ENCODE measurements at places on chromosomes 1 and 21.

GRCh38 chr1:152000964-152001630 is 7.4 kb upstream of the S100A10 start:
- no peak for DNase-seq

- no peak for DNase-seq
Observed at GRCh38 chr1:14366091-14367018, 232.1 kb upstream of the KAZN start.

- DNase-seq = no peak
Observed at GRCh38 chr1:215202868-215203267, 120.3 kb downstream of the KCNK2 start.

- DNase-seq = no peak
Observed at GRCh38 chr21:27244352-27244751, 277.5 kb upstream of the ADAMTS5 start.

DNA sequence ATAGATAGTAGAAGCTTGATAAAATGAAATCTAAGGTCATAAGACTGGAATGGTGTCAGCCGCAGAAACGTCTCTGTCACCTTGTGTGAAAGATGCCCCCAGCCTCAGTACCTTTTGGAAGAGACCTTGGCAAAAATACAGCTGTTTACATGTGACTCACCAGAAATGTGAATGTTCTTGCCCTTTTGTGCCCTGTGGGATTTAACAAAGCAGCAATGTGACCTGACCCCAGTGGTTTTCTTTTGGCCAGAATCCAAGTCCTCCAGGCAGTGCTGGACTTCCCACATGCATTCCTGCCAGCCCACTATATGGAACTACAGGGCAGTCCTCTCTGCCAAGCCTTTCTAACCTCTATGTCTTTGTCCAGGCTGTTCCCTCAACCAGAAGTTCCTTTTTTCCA is 27.2 kb upstream of the LRRC8C start:
- DNase-seq = no peak

DNA sequence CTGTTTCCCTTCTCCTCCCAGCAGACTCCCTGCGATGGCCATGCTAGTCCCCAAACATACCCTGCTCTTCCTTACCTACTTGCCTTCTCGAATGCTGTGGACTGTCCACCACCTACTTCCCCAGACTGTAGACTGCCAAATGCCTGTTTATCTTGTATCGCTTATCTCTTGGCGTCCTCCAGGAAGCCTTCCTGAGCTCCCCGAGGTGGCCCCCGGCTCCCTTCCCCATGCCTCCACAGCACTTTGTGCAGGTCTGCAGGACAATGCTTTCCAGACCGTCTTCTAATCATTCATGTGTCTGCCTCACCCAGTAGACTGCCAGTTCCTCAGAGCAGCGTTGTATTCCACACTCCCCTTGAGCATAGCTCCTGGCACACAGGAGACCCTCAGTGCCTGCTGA is 41.7 kb downstream of the RHBG start:
- DNase-seq = no peak

DNA sequence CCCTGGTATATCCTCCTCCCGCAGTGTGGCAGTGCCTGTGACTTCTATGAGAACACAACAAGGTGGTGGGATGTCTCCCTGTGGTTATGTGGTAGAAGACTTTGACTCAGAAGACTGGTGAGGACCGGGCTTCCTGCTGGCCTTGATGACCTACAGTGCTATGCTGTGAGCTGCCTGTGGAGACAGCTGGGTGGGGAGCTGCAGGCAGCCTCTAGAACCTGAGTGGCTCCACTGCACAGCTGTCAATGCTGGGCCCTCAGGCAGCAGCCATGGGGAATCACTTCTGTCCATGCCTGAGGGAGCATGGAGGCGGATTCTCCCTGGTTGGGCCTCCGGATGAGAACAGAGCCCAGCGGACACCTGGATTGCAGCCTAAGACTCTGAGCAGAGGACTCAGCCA is 14.9 kb downstream of the SLC1A7 start:
- DNase-seq = no peak

DNA sequence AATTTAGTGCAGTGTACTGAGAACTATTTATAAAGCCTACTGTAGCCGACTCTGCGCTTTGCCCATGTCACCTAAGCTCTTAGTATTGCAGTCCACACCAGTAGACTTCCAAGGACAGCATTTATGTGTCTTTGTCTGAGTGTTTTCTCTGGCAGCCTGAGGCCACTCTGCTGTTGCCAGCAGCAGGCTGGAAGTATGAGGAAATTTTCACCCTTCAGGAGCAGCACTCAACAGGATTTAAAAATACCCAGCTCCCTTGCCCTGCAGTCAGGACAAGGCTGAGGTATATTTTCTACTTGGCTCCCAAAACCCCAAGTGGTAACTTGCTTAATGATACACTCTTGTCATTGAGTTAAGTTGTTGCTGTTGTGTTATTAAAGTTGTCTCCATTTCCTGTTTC is 230.1 kb downstream of the SRGAP2C start:
- no peak for DNase-seq

- DNase-seq = no peak
Observed at GRCh38 chr21:39799178-39799577, 54.2 kb downstream of the IGSF5 start.

DNA sequence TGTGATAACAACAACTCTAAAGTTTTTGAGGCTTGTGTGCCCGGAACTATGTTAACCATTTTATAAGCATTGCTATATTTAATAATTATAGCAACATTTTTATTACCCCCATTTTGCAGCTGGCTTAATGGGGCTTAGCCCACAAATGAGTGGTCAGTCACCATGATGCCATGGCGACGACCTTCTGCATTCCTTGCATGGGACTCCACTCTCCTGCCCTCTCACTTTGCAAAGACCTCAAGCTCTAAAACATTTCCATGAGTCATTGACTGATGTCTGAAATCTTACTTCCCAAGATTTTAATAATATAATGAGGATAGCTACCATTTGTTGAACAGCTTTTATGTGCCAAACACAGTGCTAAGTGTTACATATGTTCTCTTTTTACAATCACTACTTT is 15.4 kb downstream of the NGF start:
- DNase-seq = no peak

GRCh38 chr1:61085206-61085982 is 3.0 kb downstream of the NFIA start:
- no peak for DNase-seq

- no peak for DNase-seq
Observed at GRCh38 chr1:64754173-64754572, 9.3 kb downstream of the RAVER2 start.

DNA sequence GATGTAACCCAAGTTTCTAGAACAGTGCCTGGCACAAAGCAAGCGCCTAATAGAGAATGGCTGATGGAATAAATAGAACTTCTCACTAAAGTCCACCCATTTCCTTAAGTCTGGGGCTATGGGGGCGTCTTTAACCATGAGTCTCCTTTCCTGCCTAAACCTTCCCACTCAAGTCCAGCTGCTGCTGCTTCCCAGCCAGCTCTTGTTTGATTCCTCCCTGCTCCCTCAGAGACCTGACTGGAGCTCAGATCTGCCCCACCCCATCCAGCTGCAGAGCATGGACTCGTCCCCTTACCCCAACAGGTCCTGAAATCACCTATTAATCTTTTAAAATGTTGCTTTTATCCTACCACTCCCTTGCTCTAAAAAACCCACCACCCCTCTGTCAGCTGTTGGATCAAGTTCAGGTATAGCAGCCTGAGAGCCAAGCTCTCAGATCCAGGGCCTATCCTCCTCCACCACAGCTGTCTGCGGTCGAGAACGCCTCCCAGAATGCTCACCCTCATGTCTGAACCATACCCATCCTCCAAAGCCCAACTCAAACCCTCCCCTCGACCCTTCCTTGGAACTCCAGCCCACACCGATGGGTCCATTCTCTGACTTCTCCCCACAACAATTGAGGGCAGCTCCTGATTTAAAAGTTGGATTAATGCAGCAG is 12.8 kb upstream of the GALNT2 start:
- DNase-seq = no peak

- no peak for DNase-seq
Observed at GRCh38 chr1:3454811-3455618, 550 bp downstream of the ARHGEF16 start.

DNA sequence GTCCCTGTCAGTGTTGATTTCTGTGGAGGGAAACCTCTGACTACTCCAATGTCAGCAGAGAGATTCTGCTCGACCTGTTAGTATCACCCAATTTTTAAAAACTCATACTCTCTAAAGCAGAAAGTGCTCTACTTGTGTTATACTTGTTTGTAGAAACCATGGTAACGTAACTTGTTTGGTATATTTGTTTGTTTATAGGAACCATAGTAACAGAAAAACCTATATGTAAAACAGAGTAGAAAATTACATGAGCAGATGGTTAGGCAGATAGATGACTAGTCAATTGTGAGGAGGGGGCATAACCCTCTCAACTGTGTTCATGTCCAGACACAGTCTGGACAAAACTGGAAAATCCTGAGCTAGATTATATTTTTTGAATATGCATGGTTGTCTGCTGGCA is 6.7 kb downstream of the TRIM45 start:
- DNase-seq = no peak

DNA sequence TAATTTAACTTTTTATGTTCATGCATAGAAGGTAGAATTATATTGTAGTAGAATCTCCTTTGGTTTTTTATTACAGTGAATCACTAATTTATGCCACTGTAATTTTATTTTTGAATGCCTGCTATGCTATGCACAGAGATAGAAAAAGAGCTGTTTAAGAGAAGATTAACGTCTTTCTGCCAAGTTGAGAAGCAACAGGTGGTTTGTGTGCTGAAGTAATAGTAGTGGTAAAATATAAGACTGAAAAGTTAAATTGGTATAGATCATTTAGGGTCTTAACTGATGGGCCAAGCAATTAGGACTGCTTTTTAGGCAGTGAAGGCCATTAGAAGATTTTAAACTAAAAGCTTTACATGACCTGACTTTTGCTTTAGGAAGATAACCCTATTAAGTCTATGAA is 115.1 kb downstream of the SYT14 start:
- DNase-seq = no peak

DNA sequence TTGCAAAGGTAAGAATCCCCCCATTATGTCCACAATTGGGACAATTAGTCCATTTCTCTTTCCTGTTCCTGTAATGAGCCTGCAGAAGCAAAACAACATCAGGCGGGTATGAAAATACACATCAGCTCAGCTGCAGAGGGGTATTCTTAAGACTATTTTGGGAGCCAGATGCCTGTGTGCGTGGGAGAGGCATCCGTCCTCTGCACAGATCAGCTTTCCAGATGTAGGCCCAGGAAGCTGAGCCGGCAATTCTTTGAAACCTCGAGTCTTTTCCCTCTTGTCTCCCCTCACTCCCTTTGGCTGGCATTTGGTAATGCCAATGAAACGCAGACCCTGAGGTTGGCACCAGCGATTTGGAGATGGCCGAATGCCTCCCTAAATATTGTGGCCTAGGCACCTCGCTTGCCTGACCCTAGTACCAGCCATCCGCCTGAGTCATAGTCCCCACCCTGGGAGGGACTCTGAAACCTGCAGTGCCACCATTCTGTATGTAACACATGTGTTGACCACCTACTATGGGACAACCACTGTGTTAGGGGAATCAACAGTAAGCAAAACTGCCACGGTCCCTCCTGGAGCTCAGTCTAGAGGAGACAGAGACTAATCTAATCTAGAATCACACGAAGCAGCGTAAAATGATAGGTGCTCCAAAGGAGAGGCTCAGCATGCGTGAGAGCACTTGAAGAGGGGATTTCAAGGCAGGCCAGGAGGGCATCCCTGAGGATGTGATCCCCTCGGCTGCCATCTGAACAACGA is 603.0 kb downstream of the MATN1 start:
- DNase-seq = no peak

- DNase-seq = no peak
Observed at GRCh38 chr1:113058941-113059706, 13.9 kb upstream of the LRIG2 start.

DNA sequence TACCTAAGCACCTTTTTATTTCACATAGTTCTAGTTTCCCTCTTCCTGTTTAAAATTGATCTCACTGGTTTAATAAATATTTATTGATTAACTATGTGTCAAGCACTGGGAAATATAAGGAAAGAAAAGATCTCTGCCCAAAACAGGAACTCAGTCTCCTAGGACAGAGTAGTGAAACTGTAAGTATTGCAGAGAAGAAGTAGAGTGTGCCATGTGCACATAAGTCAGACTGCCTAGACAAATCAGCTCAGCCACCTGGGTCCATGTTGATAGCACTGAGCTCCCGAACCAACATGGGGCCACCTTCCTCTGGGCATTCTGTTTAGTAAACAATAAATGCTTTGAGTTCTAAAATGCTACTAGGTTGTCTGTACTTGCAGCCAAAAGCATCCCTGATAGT is 9.8 kb upstream of the SSX2IP start:
- no peak for DNase-seq

- no peak for DNase-seq
Observed at GRCh38 chr1:80640978-80641377, 1159.8 kb upstream of the ADGRL2 start.

DNA sequence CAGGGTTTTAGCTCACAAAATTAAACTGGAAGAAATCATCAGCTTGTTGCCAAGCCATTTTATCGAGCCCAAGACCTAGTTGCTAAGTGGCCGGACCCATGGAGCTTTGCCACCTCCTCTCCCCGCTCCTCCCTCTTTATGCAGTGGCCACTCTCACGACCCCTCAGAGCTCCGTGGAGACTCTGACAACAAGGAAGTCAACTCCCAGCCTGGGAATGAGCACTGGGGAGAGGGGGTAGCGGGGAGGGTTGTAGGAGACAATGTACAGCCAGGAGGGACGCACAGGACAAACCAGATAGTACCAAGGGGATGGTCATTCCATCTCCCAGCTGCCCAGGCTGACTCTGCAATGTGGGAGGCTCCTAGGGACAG is 250.9 kb downstream of the SIPA1L2 start:
- no peak for DNase-seq

- DNase-seq = no peak
Observed at GRCh38 chr1:198156745-198157240, at the start of gene NEK7. Gene NEK7 (plus strand): TSS chr1:198156998. CDS start chr1:198232581, 75,583 bp downstream.

GRCh38 chr1:199269241-199269640 is 630.4 kb downstream of the PTPRC start:
- DNase-seq = no peak

DNA sequence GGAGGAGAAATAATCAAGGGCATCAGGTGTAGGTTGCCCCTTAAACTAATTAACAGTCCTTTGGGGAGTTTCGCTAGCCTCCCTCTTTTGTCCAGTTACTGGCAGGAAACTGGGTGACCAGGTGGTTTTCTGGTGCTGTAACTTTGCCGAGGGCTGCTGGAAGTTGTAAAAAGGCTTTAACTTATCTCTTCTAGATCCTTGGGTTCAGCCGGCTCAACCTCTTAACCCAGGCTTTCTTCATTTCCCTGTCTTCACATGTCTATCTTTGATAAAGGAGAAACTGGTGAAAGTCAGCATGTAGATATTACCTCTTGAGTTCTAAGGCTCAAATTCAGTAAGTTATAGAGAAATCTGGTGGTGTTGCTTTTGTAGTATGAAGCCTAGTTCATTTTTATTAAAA is 289.7 kb upstream of the NRIP1 start:
- DNase-seq = no peak

- DNase-seq = no peak
Observed at GRCh38 chr21:44557491-44558328, 885 bp downstream of the KRTAP10-3 start.

DNA sequence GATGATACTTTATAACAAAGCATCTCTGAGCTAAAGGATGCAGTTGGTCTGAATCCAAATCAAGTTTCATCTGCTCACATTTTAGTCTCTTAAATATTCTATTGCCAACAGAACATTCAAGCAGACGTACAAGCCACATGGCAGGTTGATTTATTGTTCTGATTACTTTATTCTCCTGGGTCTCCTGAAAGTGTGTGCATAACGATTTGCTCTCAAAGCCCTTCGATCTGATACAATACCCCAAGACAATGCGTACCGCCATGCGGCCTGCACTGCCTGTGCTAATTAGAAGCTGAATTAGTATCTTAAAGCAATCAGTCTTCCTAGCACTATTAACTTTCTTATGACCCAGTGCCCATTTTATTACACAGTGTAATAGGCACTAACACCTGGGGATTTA is 56.9 kb downstream of the FHAD1 start:
- no peak for DNase-seq

Measured in stimulated activated CD4-positive, alpha-beta T cell treated with anti-CD3 and anti-CD28 coated beads, Interleukin-1b, Interleukin-23, amount 100 ng/mL, for 24 hours (primary cell).